ENCODE measurements at places on chromosomes 11 and 22.

GRCh38 chr11:103108933-103109817 lies at the start of gene DYNC2H1:
Gene DYNC2H1 (plus strand): TSS chr11:103109426. CDS start chr11:103109575, 149 bp downstream.
- DNase-seq = peak; percentile 85

GRCh38 chr11:34787895-34788294 lies 128.3 kb downstream of the APIP start:
- DNase-seq = no peak

GRCh38 chr22:39942439-39943230 lies 17.6 kb upstream of the TMA7B start:
- no peak for DNase-seq

DNA sequence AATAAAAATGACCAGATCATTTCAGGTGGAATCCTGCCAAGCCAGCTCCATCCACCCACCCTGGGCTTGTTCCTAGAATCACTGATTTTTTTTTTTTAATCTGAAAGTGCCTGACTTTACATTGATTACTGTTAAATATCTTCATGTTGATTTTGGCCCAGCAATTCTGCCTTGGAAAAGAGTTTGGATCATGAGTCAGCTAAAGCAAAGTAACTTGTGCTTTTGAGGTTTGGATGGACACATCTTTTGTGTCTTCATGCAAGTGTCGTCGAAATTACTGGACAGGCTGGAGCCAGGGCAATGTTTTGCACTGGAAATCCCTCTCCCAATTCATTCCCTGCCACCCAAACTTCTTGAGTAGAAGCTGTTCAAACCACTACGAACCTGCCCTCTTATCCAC lies 164.0 kb upstream of the SYT13 start:
- no peak for DNase-seq

- DNase-seq = no peak
Observed at GRCh38 chr11:95792200-95792599, 1.9 kb downstream of the CEP57 start.

Data from left renal cortex interstitium (tissue), 4 donors.